NAMALWA (cell line): ENCODE measurements at places on chromosomes 2 and 18.

- peak; percentile 61 for DNase-seq
These were observed 27.5 kb downstream of the CNRIP1 start for GRCh38 chr2:68292108-68292710.

- peak; percentile 24 for DNase-seq
These were observed 70.6 kb downstream of the GDF7 start for GRCh38 chr2:20737505-20737904.

DNA sequence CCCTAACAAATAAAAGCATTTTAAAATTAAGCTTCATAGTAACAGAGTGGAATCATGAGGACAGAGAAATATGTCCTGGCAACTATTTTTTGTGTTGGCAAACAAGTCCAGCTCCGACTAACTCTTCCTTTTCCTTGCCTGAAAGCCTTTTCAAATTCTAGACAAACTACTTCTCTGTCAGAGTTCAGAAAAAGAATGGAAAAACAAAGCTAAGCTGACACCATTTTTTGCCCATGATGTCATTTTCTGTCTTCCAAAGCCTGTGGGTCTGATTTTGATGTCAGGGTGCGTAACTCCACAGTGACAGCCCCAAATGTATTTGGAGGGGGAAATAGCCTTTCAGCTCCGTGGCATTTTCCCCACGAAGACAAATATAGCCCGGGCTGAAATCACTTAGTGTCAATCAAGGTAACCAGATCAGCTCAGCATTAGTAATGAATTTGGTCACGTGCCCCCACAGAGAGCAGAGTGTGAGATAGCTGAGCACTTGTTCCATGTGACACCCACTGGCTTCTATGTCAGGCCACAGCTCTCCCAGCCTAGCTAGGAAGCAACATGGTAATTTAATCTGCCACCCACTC is 233.0 kb upstream of the SIX2 start:
- no peak for DNase-seq

DNA sequence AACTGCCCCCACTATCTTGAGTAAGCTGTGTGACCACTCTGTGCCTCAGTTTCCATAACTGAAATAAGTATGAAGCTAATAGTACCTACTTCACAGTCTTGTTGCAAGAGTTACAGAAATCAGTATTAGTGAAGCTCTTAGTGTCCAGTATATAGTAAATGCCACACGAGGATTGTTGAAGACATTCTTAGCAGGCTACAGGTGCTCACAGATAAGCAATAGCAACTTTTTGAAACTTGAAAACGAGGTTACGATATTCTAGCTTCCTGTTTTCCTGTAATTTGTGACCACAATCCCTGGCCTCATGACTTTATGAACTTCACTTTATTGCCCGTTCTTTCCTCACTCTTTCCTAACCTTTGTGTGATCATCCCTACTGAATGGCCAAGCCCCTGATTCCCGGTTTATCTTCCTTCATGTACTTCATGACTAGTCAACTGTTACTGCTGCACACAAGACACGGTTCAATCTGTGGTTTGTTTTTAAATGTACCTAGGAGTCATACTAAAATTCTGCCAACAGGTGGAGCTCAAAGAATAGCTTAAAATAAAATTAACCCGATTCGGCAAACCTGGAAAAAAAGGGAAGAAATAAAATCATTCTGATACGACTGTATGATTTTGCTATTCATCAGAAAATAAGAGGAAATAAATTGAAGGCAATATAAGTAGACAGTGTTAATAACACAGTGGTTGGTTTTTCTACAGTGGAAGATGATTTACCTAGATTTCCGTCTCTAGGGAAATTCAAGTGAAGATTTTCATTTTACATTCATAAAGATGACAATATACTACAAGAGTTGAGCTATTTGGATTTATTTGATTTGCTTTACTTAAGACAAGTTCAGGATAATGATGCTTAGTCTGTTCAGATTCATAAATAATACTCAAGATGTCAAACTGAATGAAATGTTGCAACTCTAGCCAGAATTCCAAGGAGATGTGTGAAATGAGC is 38.1 kb upstream of the STAT1 start:
- peak; percentile 75 for DNase-seq

DNA sequence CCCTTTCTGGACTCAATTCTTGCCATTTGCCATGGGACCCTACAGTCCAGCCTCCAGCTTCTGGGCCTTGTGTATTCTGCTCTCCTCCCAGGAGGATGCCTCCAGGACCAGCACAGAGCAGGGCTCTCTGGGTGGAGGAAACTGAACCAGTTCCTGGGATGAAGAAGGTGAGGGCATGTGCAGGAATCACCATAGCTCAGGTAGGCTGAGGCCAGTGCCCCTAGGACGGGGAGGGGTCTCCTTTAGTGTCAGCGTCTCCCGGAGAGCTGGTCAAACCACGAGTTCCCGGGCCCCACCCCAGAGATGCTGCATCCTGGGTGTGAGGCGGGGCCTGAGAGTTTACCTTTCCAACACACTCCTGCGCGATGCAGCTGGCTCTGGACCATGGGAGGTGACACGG is 5.8 kb upstream of the PRELID3A start:
- DNase-seq, result no peak

DNA sequence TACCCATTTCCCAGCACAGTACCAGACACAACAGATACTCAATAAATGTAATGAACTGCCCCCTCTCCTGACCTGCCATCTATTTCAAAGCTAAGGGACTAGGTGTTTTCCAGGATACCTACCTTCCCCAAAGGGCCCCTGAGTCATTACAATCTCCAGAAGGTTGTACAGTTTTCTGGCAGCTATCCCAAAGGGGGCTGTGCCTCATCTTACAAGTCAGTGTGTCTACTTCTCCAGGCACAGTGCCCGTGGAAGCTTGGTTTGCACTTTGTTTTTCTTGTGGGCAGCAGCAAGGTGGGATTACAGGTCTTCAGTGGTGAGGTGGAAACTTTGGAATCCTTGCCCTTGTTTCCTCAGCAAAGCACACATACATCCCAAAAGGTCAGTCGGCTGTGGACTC is 62.8 kb upstream of the CYP26B1 start:
- DNase-seq, result no peak

DNA sequence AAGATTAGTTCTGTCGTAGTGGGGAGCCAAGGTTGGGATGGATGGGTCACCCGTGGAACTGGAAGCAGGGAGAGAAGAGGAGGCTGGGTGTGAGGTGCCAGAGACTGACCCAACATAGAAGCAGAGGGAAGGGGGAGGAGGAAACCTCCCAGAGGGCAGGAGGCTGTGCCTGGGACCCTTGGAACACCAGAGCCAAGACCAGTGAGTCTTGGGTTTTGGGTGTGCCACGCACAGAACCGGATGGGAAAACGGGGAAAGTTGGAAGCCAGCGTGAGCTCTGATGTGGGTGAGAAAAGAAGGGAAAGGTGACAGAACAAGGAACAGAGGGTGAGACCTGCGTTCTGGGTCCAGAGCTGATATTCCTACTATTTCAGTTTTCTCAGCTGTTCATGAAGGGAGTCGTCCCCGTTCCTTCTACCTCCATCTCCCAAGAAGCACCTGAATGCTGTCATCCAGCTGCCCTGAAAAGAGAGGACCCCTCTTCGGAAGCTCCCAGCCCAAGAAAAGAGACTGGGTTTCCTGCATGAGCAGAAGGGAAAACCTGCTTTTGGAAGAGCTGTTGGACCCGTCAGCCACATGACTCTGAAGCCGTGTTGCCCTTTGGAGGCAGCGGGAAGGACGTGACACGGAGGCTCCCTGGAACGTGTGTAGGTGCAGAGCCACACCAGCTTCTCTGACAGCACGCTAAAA is 250.1 kb downstream of the NDUFA10 start:
- no peak for DNase-seq

- DNase-seq, result no peak
These were observed 14.4 kb upstream of the DLX1 start for GRCh38 chr2:172070936-172071335.

DNA sequence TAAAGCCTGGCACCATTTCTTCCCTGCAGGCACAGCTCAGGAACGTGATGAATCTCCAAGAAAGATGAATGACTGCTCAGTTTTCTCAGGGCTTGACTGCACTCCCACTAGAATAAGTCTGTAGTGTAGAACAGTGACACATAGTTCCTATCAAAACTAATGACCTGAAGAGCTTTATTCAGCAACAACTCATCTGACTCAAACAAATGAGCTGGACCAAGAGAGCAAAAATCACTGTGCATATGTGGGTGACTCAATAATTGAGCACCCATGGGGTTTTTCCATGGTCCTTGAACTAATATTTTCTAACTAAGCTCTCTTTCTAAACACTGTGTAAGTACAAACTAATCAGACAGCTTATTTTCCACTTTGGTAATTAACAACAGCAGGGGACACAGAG is 61.1 kb upstream of the XDH start:
- DNase-seq, result no peak

DNA sequence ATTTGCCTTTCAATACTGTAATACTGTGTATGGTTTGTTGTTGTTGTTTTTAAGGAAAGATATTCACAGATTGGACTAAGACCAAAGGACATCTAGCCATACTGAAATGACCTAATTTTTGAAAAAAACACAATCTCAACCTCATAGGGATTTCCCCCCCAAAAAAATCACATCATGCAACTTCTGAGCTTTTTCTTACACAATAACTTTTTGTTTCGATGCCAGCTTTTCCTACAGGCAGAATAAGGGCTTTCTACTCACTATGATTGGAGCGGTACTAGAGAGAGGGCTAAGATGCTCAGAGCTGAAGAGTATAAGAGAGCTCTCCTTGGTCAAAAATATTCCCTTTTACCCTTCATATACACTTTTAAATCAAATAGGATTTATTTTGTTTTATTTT is 32.4 kb upstream of the SLC3A1 start:
- DNase-seq, result no peak
